ENCODE measurements at places on chromosomes 7 and 10. TPM values are rescaled to one million over a fixed set of nuclear protein-coding genes. Genes with fewer than 3 reads are reported as not detected.

DNA sequence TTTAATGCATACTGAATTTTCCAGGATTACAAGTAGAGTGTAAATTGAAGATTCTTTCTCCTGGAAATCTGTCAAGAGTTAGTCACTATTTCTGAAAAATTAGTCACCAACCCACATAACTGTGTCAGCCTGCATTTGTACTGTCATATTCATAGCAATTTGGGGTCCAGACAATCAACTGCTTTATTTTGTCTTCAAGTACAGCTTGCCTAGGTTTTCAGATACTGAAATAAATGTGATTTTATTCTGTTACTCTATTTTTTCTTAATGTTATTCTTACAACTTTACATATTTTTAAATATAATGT lies 55.1 kb downstream of the CUBN start:
- peak; percentile 85 for DNase-seq

DNA sequence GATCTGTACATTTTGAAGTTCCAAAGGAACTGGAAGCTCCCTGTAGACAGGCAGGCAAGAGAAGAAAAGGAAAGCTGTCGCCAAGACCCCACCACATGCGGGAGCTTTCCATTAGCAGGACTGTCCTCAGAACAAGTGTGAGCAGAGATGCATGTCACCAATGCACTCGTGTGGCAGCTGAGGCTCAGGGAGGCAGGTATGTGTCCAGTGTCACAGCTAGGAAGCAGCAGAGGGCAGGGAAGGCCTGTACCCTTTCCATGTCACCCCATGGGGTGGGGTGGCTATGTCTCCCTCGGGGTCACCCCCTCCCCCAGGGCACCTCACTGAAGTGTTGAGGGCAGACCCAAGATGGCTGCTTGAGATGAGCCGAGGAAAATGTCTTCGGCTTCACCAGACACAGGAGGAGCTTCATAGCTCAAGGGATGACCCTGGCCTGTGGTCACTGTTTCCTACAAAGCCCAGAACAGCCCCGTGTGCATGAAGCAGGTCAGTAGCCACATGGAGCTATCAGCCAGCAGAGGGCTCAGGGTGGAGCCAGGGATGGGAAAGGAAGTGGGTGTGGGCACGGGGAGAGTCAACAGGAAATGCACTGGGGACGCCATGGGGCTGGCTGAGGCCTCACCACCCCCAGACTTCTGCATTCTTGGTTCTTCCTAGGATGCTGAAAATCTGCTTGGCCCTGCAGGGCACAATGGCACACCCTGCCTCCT lies 96.6 kb downstream of the FAM53B start:
- DNase-seq = peak; percentile 82

DNA sequence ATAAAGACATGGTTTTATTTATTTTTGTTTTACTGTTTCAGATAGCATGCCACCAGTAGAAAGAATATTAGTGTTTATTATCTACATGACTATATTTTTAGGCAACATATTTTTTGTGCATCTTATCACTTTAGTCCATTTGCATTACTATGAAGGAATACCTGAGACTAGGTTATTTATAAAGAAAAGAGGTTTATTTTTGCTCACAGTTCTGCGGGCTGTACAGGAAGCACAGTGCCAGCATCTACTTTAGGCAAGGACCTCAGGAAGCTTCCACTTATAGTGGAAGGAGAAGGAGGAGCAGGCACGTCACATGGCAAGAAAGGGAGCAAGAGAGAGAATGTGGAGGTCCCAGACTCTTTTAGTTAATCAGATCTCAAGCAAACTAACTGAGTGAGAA lies 5.7 kb downstream of the CAV2 start:
- no peak for DNase-seq

DNA sequence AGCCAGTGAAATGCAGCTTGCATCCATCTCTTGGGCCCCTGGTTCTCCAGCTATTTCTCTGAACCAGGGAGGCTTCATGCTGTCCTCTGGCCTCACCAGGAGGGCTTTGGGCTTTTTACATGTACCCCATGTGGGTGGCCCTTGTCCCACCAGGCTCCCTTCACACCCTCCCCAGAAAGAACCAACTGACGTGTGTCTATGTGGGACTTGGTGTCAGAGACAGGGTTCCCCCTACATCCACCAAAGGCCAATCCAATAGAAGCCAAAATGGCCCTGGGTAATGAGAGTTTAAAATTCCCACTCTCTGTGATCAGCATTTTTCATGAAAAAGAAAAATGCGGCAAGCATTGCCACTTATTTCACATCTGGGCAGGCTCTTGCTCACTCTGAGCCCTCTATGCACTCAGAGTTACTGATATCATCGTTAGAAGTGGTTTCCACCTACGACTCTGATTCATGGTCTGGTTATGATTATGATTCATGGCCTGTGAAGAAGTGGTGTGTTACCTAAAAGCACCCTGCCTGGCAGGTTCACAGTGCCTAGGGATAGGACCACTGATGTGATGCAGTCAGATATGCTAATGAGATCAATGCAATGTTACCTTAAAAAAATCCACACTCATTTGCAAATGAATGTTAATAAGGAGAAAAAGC lies 133.5 kb downstream of the BUB3 start:
- peak; percentile 30 for DNase-seq

- no peak for DNase-seq
Measured at GRCh38 chr7:111080495-111081105, 10.3 kb upstream of the LRRN3 start.

GRCh38 chr10:115604627-115605026 lies 511.5 kb downstream of the ATRNL1 start:
- DNase-seq = no peak

DNA sequence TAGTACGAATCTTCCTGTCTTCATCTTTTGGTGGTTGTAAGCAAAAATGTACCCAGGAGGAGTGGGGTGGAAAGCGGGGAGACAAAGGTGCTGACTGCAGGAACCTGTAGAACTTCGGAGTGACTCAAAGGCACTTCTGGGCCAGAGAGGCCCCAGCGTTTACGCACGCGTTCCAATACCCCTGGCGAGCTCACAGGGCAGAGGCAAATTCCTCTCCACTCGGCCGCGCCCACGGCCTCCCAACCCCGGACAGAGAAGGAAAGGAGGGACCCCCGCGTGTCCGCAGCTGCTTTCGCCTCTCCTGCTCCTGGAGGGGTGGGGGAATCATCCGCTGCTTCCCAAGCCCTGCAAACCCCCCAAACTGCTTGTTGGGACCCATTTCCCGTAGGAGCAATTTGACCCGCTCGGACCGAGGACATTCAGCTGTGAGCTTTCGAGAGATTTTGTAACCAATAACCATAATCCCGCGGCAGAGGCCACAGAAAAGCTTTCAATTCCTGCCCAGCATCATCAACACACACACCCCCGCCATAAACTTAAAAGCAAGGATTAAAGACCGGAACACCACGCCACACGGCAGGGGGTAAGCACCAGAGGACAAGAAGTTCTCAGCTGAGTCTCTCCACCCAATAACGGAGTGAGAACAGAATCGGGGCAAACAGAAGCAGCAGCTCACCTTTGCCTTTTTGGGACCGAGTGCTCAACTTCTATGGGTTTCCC lies 2.3 kb downstream of the IGF2BP3 start:
- DNase-seq = peak; percentile 74

DNA sequence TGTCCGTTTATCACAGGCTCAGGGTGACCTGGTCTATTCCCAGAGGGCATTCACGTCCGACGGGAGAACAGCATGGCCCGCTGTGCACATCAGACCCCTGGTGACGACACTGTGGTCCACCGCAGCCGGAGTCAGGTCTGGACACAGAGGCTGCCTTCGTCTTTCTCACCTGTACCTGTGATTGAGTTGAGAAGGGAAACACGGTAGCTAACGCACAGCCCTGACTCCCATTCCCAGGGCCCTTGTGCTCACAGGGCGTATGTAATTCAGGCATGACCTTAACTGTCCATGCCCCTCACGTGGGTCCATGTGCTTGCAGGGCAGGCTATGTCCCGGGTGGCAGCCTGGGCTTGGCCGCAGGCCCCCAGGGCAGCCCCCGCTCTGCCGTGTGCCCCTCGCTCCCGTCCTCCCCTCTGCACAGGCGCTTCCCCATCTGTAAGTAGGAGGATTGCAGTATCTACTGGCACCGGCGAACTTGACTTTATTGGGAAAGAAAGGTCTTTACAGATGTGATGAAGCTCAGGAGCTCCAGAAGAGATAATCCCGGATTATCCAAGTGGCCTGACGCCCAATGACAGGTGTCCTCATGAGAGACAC lies 221.3 kb upstream of the TCERG1L start:
- no peak for DNase-seq

GRCh38 chr7:55085511-55086412 lies 66.9 kb downstream of the EGFR start:
- DNase-seq = no peak

DNA sequence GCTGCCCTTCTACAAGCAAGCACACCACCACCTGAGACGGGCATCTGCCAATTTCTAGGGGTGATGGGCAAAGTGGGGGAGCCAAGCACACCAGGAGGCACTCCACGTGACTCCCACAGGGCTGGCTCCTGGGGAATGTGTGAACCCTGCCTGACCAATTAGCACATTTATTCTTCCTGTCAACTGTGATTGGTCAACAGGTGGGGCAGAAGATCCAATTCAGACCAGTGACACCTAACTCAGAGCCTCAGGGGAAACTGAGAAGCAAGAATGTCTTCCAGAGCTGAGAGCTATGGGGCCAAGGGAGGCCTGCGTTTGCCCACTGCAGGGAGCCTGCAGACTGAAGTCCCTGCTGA lies 15.4 kb downstream of the TMEM273 start:
- no peak for DNase-seq

DNA sequence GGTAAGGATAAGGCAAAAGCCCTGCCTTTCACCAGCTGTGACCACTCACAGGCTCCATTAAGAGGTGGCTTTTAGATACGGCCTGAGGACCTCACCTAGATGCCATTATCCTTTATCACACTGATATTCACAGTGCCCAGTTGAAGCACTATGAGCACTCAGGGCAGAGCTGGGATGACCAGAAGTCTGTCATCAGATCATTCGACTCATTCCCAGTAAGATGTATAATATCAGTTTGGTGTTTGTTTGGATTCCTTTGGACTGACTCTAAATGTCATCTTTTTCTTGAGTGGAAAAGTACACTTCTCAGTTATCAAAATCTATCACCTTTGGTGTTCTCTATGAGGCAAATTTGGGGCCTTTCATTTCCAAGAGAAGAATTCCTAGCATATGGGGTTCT lies 18.7 kb downstream of the CCDC136 start:
- DNase-seq = peak; percentile 33

- peak; percentile 6 for DNase-seq
Measured at GRCh38 chr10:102384053-102384452, 11.5 kb upstream of the NFKB2 start.

DNA sequence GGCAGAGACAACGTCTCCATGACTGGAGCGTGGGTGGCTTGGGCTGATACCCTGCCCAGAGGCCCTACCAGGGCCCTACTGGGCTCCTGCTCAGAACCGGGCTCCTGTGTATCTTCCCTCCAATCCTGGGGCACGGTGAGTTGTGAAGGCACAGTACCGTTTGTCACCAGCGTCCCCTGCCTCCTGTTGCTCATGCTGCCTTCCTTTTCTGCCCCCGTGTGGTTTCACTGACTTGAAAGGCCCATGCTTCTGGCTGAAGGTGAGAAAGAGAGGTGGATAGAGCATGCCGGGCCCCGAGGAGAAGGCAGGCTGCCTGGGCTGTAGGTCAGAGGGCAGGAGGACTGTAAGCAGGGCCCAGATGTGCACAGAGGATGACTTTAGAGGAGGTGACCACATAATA lies 9.1 kb upstream of the DMBT1 start:
- DNase-seq = no peak

- DNase-seq = no peak
Measured at GRCh38 chr10:121069061-121069850, 218.1 kb downstream of the WDR11 start.

GRCh38 chr10:30438021-30438850 lies 4.3 kb downstream of the MAP3K8 start:
- DNase-seq = peak; percentile 37

GRCh38 chr10:6135039-6135438 lies 46.2 kb downstream of the RBM17 start:
- DNase-seq = no peak

DNA sequence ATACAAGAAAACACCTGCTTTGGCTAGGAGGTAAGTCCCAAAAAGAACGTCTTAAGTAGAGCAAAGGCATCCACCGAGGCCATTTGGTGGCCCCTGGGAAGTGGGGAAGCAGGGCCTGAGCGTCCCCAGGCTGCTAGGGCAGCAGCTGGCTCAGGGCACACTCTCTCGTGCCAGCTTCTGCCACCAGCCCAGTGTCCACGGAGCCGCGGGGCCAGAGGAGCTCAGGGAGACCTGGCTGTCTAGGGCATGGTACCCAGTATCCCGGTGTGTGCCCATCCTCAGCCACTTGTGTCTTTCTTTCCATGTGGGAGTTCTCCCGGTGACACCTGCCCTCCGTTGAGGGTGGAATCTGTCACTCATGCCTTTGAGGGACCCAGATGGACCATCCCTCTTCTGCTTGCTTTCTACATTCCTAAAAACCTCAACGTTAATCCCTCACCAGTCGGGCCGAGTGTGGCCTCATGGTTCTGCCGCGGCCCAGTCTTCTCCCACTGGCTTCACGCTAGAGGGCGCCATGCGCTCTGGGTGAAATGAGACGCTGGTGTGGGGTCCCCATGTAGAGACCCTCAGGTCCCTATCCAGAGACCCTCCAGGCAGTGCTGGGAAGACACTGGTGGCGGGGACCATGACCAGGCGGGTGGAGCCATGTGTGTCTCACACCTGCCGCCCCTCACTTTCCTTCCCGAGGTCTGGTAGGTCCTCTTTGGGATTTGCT lies 9.5 kb upstream of the AP5Z1 start:
- DNase-seq = no peak

GRCh38 chr10:101073631-101074030 lies 11.8 kb downstream of the KAZALD1 start:
- no peak for DNase-seq

GRCh38 chr10:31000071-31000782 lies 31.4 kb downstream of the ZNF438 start:
- DNase-seq = no peak

GRCh38 chr10:105714728-105715127 lies 1073.6 kb downstream of the SORCS3 start:
- DNase-seq = no peak

DNA sequence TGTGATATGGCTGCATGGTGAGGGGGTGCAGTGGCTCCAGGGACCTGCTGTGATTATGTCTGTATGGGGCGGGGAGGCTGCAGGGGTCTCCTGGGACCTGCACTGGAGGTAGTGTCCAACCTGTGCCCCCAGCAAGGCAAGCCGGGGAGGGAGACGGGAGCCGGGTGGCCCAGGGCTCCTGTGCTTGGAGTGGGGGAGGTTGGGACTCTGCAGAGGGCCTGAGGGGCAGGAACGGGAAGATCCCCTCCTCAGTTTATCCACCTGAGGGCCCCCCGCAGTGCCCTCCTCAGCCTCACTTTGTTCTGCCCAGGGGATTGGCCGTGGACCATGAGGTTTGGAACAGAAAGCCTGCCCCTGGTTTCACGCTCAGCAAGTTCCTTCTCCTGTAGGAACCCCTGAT lies 22.8 kb upstream of the PWWP2B start:
- DNase-seq = no peak

GRCh38 chr7:33981671-33982424 lies 76.5 kb downstream of the BMPER start:
- DNase-seq = peak; percentile 86

GRCh38 chr7:9603291-9603690 lies 1169.9 kb downstream of the NXPH1 start:
- no peak for DNase-seq

Gene ZNF365
- 6.2 TPM for total RNA-seq

Gene HOXA7
- total RNA-seq = 8.3 TPM

Gene TLX1
- total RNA-seq = not detected

Gene TFR2
- 1.3 TPM for total RNA-seq

Gene CCDC172
- not detected for total RNA-seq

Gene MAT1A
- total RNA-seq = not detected

Gene ASAH2B
- 3.3 TPM for total RNA-seq

Gene FLNC
- total RNA-seq = 254 TPM

Gene RPEL1
- total RNA-seq = not detected

Gene PDE6C
- not detected for total RNA-seq
